ENCODE measurements at places on chromosomes 2 and 18. TPM values are rescaled to one million over a fixed set of nuclear protein-coding genes. Genes with fewer than 3 reads are reported as not detected.

DNA sequence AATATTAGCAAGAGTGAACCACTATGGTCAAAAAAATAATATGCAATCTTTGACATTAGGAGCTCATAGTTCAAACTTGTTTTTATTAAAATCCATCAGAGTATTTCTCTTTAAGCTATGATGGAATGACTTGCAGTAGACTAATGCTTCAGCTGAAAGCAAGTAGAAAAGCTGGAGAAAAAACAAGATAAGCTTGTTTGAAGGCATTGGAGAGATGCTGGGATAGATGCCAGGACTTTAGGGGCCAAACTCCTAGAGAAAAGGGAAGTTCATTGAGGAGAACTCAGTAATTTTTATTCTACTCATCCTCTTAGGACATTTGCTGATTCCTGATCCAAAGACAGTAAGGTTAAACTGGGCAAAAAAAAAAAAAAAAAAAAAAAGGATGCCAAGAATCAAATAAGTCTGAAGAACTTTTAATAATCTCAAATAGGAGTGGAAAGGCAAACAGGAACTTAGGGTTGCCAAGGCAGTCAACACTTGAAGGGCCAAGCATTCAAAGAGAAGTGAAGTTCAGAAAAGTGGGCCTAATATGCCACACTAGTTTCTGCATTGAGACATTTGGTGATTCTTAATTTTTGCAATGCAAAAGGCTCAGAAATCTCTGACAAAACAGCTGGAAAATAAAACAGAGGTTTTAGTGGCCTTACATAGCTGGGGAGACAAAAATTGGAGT is 19.7 kb upstream of the AFF3 start:
- DNase-seq = no peak

- no peak for DNase-seq
These were observed 19.5 kb upstream of the GLS start for GRCh38 chr2:190860985-190861680.

The CD226 gene
- 0.72 TPM for total RNA-seq

GRCh38 chr2:108215794-108216211 is 24.0 kb upstream of the SULT1C3 start:
- no peak for DNase-seq

GRCh38 chr2:12705230-12705629 is 11.5 kb upstream of the TRIB2 start:
- no peak for DNase-seq

The GTF2A1L gene
- total RNA-seq = 4.0 TPM

GRCh38 chr2:220499225-220499624 is 871.8 kb downstream of the SLC4A3 start:
- no peak for DNase-seq

The SIX2 gene
- not detected for total RNA-seq

The AOX1 gene
- total RNA-seq = 3.2 TPM

- no peak for DNase-seq
These were observed 4.5 kb upstream of the CTIF start for GRCh38 chr18:48534364-48534763.

The EHD3 gene
- total RNA-seq = 48.1 TPM

GRCh38 chr18:47179520-47179919 is 3.4 kb upstream of the IER3IP1 start:
- DNase-seq = no peak

DNA sequence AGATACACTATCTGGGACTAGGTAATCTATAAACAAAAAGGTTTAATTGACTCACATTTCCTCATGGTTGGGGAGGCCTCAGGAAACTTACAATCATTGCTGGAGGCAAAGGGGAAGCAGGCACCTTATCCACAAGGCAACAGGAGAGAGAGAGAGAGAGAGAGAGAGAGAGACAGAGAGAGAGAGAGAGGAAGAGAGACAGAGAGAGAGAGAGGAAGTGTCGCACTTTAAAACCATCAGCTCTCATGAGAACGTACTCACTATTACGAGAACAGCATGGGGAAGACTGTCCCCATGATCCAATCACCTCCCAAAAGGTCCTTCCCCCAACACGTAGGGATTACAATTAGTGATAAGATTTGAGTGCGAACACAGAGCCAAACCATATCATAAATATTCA is 253.5 kb upstream of the TRIB2 start:
- DNase-seq = no peak

The SPDYA gene
- 0.97 TPM for total RNA-seq

GRCh38 chr18:71028285-71028762 is 739.5 kb downstream of the SOCS6 start:
- no peak for DNase-seq

DNA sequence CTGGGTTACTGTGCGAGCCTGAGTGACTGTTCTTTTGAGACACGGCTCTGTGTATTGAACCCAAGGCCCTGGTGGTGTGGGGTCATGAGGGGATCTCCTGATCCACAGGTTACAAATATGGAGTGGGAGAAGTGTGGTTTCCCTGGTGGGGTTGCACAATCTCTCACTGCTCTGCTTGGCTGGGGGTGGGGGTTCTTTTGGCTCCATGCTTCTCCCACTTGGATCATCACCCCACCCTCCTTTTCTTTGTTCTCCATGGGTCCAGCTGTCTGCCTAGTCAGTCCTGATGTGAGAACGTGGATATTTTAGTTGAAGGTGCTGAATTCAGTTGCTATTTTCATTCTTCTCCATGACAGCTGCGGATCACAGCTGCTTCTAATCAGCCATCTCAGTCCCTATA is 37.8 kb downstream of the AGPS start:
- no peak for DNase-seq

DNA sequence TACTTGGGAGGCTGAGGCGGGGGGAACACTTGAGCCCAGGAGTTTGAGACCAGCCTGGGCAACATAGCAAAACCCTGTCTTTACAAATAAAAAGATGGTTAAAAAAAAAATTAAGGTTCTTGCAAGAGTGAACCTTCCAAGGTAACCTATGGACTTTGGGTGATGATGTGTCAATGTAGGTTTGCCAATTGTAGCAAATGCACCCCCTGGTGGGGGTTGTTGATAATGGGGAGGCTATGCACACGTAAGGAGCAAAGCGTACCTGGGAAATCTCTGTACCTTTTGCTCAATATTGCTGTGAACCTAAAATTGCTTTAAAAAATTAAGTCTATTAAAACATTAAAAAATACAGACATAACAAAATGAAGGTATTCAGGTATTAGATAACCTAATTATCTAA is 70.4 kb downstream of the CWC22 start:
- no peak for DNase-seq

The GALNT1 gene
- 47.6 TPM for total RNA-seq

GRCh38 chr2:18924886-18925285 is 335.5 kb upstream of the NT5C1B start:
- no peak for DNase-seq

GRCh38 chr2:239891698-239892097 is 133.4 kb downstream of the NDUFA10 start:
- no peak for DNase-seq

- DNase-seq = no peak
These were observed 562 bp upstream of the MFSD2B start for GRCh38 chr2:24009367-24009679.

GRCh38 chr2:232634206-232635150 is 1.1 kb downstream of the EFHD1 start:
- no peak for DNase-seq

- DNase-seq = no peak
These were observed 65.6 kb downstream of the IRS1 start for GRCh38 chr2:226733927-226734564.

DNA sequence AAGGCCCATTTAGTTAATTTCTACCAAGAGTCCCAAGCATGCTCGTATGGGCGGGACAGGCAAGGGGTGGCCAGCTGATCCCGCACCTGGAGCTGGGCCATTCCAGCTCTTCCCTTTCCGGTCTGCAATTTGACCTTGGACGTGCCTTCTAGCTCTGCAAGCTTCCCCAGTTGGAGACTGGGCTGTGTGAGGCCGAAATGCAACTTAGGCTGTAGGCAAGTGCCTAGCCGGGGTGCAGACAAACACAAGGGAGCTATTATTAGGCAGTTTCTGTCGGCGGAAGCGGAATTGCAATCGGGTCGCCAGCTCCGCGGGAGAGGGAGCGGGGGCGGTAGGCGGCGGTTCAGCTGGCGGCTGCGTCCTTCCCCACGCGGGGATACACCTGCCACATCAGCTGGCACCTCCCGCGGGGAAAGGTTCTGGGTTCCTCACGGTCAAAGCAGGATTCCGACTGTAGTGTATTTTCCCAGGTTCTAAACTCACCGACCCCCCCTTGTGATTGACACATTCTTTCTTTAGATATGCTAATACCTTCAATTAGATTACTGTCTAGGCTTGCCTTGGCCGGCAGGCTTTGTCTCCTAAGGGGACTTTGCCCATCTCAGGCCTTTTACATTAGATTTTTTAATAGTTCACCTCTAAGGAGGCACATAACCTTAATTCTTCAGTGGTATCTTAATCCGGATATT is 17.1 kb upstream of the ZNF532 start:
- DNase-seq = no peak

DNA sequence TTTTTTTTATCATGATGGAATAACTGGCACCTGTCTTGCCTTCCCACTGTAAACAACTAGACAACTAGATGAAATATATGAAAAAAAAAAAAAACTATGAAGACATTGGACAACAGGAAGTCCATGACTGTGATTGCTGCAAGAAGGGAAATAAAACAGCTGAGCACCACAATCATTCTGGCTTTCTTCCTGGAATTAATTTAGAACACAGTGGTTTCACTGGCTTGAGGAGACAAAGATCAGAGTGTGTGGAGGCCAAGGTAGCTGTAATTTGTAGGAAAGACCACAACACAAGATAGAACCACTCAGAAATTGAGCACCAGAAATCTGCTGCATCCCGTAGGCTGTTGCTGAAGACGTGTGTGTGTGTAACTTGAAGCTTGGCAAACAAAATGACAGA is 121.1 kb upstream of the PID1 start:
- no peak for DNase-seq

- DNase-seq = no peak
These were observed 199.8 kb downstream of the PLCL1 start for GRCh38 chr2:198004173-198004572.

GRCh38 chr18:62957885-62958472 is 242.6 kb downstream of the PHLPP1 start:
- no peak for DNase-seq

- peak; percentile 38 for DNase-seq
These were observed 30.9 kb downstream of the MBP start for GRCh38 chr18:77101410-77102258.

The IL36G gene
- total RNA-seq = not detected

The LIMS3 gene
- total RNA-seq = not detected
